ENCODE measurements at places on chromosomes 4 and X.

DNA sequence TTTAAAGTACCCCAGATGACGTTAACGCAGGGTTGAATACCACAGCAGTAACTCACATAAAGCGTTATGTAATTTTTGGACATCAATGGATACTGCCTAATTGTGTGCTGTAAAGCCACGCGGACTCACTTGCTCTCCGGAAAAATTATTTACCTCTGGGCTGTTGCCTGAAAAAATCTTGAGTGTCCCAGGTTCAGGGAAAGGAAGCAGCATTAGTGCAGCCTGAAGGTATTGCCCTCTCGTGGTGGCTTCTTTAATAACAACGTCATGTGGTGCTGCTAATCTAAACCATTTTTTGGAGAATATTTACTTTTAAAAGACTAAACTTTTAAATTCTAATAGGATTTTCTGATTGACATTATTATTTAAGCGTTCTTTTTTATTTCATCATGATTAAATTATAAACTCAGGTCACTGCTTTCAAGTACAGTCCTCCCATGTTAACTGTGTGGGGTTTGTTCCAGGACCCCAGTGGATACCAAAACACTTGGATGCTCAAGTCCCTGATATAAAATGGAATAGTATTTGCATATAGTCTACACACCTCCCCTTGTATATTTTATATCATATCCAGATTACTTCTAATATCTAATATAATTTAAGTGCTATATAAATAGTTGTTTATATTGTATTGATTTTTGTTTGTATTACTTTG lies 384.8 kb downstream of the FAM133A start:
- no peak for DNase-seq

GRCh38 chr4:159148441-159148840 lies 45.6 kb downstream of the RAPGEF2 start:
- no peak for DNase-seq

DNA sequence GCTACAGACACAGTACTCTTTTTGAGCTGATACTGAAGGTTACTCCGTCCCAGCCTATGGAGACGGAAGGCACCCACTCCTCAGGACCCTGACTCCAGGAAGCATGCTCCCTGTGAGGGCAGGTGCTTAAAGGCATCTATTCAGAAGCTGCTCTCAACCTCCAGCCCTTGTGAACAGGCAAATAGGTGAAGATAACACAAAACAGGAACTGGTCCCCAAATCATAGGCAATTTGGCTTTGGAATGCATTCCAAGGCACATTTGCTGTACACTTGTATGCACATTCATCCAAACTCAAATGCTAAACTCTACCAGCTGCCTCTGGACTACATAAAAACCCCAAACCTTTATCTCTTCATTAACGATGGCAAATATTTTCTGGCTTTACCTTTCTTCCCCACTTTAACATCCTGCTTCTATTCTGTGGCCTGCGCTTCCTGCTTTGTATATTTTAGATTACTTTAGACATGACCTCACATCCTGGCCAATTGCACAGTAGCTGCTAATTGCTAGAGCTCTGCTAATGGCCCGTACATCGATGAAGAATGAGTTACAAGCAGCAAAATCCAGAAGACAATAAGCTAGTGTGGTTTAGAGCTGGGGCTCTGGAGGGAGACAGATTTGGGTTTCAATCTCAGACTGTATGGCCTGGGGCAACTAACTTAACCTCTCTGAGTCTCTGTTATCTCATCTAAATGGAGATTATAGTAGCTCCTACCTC lies 3.2 kb downstream of the SEL1L3 start:
- DNase-seq: no peak

GRCh38 chr4:22707390-22707789 lies 14.7 kb downstream of the GBA3 start:
- peak; percentile 32 for DNase-seq

- DNase-seq: no peak
Measured at GRCh38 chr4:73676136-73676535, 55.9 kb upstream of the RASSF6 start.

- DNase-seq: no peak
Measured at GRCh38 chr4:15451866-15452765, 17.6 kb upstream of the CC2D2A start.

DNA sequence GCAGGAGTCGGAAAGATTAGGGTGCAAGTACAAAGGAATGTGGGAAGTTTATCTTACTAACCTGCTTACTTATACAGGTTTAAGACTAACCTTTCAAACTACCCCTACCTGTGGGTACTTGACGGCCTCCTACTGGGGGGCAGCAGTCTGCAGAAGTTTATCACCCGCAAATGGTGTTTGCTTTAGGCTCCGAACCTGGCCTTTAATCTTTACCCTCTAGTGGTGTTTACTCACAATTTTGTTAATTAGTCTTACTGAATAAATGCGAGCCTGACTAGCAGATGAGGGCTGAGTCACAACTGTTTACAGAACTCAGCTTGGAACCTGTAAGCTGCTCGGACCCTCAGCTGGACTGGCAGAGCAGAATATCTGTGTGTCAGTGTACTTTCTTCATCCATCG lies 204.2 kb upstream of the GPRIN3 start:
- no peak for DNase-seq

GRCh38 chrX:38277136-38277535 lies 50.2 kb downstream of the RPGR start:
- no peak for DNase-seq

GRCh38 chrX:13547671-13548070 lies 21.7 kb upstream of the EGFL6 start:
- DNase-seq: no peak

DNA sequence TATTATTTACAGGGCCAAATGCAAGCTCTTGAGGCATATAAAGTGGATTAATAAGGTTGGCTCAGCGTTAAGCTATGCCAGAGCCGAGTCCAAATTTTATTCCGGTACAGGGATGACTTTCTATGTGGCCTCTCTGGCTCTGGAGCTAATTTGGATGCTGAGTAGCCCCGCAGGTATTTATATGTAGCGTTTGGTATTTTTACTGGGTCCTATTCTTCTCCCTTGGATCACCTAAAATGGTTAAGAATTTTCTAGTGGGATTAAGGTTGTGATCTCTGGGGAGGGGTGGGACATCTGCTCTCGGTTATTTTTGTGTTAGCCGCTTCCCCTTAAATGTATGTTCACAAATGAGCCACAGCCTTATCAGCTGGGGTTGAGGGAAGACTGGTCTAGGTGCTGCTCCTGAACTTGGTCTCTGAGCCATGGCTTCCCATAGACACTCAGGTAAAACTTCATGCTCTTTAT lies 49.4 kb downstream of the FHL1 start:
- no peak for DNase-seq

GRCh38 chr4:65791812-65792308 lies 121.6 kb upstream of the EPHA5 start:
- DNase-seq: no peak

GRCh38 chrX:125089761-125090445 lies 229.8 kb upstream of the TEX13C start:
- no peak for DNase-seq

DNA sequence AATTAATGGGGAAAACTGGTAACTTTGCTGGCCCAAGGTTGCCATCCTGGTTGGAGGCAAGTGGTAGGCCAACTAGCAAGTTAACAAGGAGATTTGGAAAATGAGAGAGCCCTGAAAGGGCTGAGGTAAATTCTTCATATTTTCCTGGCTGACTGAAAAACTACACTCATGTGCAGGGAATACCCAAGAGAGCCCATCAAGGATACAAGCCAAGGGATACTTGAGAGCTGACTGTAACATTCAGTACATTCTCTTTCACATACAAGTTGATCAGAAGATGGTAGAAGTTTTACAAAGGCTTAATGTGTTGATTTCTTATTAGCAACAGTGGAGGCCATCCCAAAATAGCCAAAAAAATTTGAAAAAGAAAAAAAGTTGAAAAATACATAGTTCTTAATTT lies 33.3 kb downstream of the IL2 start:
- DNase-seq: no peak

- DNase-seq: no peak
Measured at GRCh38 chr4:48704091-48704802, 75.8 kb downstream of the FRYL start.

DNA sequence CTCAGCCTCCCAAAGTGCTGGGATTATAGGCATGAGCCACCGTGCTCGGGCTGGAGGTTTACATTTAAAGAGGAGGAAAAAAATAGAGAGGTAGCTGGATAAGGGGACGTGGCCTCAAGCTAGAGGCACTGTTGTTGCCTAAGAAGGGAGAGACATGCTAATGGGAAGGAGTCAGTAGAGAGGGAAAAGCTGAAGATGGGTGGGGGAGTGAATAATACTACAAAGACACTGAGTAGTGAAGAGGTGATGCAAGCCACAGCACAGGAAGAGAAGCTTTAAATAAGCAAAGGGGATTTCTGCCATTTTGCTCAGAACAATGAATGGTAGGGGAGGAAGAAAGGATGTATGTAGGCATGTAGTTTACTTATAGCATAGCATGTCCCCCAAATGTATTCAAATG lies 11.5 kb upstream of the AP1S2 start:
- no peak for DNase-seq

DNA sequence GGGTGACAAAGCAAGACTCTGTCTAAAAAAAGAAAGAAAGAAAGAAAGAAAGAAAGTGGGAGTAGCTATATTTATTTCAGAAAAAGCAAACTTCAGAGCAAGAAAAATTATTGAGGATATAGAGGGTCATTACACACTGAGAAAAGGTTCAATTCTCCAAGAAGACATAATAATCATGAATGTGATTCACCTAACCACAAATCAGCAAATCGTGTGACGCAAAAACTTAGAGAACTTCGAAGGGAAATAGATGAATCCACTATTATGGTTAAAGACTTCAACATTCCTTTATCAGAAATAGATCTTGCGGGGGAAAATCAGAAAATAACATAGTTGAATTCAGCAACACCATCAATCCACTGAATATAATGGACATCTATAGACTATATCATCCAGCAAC lies 219.3 kb upstream of the LDB2 start:
- DNase-seq: no peak

GRCh38 chr4:82528868-82529267 lies 32.9 kb downstream of the TMEM150C start:
- DNase-seq: no peak

GRCh38 chr4:118158763-118159375 lies 124.6 kb downstream of the NDST3 start:
- no peak for DNase-seq

- DNase-seq: no peak
Measured at GRCh38 chr4:111198446-111198845, 575.6 kb upstream of the PITX2 start.

DNA sequence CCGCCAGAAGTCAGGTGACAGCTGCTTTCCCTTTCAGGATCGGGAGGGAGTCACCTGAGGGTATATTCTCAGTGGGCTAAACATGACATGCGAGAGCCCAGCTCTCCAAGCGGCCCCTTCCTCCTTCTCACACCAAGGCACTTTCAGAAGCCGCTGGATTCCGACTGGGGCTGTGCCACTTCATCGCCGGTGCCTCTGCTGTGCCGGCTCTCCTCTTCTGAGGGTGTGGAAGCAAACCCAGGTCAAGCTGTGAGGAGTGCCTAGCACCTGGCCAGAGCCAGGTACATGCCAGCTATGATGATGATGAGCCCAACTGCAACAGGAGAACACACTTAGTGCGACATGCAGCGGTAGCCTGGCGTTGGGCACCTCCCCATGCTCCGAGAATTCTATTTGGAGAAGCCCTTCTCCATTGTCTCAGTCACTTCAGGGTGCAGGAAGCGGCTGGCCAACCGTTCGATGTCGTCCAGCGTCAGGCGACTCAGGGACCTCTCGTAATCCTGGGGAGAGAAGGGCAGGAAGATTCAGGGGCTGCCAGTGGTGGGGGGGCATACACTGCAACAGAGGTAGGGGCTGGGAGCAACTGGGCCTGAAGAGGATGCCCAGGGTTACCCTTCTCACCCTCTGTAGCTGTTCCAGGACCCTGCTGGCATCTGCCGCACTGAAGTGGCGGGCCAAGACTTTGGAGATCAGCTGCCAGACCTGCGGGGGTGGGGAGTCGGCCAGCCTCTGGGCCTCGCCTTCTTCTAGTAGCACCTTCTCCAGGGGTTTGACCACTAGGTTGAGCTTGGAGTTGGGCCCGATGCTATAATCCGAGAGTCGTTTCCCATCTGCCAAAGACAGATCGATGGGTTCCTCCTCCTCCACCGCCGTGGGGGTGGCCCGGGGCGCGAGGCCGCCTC lies 1.0 kb downstream of the UBL4A start:
- no peak for DNase-seq

GRCh38 chrX:38260231-38260630 lies 39.6 kb upstream of the SRPX start:
- no peak for DNase-seq

GRCh38 chr4:61994036-61994435 lies 793.9 kb downstream of the ADGRL3 start:
- DNase-seq: no peak

GRCh38 chr4:37685161-37685822 lies 884 bp downstream of the RELL1 start:
- DNase-seq: no peak

DNA sequence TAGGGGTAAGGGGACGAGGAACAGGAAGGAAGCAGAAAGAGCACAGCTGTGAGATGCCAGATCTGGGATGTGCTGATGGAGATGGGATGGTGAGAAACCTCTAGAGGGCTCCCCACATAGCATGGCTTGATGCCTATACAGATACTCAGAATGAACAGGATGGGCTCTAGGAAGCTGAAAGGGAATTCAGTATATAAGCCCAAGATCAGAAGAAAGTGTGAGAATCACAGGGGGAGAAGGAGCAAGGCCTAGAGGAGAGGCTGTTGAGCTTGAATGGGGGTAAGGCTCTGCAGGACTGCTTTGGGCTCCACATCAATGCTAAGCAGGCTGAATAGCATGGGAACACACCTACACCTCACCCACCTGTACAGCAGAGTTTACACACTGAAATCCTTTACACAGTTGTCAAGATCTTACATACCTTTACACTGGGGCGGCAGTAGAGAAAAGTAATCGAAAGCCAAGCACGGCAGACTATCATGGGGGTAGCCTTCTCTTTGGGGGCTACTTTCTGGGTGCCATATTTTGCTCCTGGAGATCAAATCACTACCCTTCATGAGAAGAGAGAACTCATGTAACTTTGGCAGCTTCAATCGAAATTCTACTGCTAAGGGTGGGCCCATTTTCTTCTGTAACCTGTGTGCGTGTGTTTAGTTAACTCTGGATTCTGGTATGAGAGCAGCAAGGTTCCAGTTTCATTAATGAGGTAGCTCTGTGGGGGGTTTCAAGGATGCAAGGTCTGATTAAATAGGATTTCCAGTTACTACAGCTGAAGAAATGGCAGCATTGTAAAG lies 30.6 kb downstream of the HOPX start:
- no peak for DNase-seq

GRCh38 chrX:55907968-55908607 lies 190.5 kb downstream of the RRAGB start:
- DNase-seq: peak; percentile 78

- DNase-seq: no peak
Measured at GRCh38 chrX:39941332-39941920, 156.3 kb downstream of the BCOR start.

- no peak for DNase-seq
Measured at GRCh38 chrX:37676811-37677210, 8.8 kb upstream of the XK start.

- DNase-seq: no peak
Measured at GRCh38 chr4:66416425-66416824, 746.1 kb upstream of the EPHA5 start.

- DNase-seq: no peak
Measured at GRCh38 chrX:42366181-42366580, 411.8 kb downstream of the PPP1R2C start.

All from GM06990 (cell line).